ENCODE measurements at places on chromosomes 2 and 18.

DNA sequence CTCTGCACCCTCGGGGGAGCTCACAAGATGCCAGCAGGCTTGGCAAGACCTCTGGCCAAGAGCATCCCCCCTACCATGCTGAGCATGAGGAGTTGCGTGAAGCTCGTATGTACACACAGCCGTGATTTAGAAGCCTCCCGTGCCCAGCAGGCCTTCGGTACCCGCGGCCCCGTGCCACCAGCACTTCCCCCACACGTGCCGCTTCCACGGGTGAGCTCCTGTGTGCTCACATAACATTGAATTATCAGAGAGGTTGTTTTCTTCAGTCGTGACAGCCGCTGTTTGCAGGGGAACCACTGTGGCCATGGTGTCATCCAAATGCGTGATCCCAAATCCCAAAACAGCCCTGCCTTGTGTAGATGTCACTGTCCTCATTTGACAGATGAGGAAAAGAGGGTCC lies 53.2 kb downstream of the GBX2 start:
- DNase-seq, result no peak

- DNase-seq, result no peak
These were observed 1.1 kb upstream of the MFSD2B start for GRCh38 chr2:24008672-24009366.

DNA sequence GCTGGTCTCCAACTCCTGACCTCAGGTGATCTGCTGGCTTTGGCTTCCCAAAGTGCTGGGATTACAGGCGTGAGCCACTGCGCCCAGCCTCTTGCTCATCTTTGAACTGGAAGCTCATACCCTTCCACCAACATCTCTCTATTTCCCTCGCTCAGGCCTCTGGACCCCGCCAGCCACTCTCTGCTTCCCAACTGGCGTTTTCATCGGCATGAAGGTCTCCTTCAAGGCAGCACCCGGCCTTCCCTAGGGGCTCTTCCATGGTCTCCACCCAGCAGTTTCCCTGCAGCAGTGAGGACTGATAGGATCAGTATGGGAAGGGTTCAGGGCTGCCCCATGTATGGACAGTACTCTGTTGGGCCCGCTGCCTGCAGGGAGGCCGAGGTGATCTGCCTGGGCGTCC lies 65.8 kb upstream of the HS6ST1 start:
- DNase-seq, result no peak

DNA sequence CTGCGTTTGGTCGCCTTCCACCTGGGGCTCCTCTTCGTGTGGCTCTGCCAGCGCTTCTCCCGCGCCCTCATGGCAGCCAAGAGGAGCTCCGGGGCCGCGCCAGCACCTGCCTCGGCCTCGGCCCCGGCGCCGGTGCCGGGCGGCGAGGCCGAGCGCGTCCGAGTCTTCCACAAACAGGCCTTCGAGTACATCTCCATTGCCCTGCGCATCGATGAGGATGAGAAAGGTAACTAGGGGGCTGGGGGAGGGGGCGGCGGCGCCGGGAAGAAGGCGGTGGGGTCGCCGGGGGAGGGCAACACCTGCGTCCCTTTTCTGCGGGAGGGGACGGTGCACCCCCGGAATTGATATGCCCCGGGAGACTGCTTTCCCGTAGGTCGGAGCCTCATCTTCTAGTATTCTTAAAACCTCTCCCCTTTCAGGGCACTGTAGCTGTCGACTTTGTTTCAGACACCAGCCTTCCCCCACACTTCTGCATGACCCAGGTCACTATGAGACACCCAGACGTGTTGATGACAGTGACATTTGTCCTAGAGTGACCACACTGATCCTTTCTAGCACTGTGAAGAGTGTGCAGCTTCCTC lies 755 bp downstream of the SPAST start:
- DNase-seq, result no peak

DNA sequence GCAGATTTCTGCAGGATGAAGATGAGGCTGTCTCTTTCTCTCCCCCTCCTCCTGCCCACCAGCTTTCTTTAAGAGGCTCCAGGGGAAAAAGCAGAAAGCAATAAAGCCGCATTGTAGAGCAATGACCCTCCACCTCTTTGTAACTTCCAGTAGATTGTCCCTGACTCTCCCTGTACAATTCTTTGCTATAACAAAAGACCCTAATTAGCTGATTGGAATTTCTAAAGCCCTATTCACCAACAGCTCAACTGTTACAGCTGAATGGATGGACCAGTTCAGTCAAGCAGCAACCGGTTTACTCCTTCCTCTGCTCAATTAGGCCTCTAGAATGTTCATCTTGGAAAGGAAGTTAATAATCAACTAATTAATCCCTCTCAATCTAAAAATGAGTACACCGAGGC lies 301.0 kb downstream of the STK39 start:
- no peak for DNase-seq

DNA sequence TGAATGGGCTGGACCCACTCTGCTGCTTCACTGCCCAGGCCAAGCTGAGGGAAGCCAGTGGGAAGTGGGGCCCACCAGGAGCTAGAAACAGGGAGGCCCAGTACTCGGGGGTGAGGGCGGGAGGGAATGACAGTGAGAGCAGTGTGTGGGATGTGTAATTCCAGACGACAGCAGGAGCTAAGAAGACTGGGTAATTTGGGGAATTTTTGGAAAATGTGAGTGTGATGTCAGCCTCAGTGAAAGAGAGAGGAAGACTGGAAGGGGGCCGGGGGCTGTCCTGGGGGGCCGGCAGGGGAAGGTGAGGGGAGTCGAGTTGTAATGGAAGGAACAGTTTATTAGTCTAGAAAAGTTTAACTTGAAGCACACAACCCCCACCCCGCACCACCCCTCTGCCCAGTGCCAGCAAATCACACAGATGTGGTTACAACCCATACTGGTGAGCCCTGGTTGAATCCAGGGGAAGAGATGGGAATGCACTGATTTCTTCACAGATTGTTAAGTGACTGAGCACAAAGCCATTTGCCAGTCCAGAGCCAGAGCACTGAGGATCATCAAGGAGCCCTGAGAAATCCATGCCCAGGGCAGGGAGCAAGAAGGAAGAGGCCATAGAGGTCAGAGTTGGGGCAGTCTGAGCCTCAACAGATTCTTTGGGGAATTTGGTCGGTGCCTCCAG lies 76.7 kb upstream of the PKDCC start:
- no peak for DNase-seq

DNA sequence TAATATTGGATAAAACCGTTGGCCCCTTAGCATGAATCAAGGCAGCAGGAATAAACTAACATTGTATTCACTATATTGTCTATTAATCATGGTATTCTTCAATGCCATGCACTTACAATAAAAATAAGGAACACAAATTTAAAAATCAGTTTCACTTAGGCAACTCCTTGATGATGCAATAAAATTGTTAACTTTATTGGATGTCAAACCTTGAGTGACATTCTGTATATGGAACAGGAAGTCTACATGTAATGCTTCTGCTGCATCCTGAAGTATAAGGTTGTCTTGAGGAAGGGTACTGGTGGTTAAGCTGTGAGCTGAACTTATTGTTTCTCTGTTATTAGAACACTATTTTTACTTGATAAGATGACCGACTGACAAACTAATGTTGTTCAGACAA lies 605.5 kb downstream of the SATB2 start:
- no peak for DNase-seq

DNA sequence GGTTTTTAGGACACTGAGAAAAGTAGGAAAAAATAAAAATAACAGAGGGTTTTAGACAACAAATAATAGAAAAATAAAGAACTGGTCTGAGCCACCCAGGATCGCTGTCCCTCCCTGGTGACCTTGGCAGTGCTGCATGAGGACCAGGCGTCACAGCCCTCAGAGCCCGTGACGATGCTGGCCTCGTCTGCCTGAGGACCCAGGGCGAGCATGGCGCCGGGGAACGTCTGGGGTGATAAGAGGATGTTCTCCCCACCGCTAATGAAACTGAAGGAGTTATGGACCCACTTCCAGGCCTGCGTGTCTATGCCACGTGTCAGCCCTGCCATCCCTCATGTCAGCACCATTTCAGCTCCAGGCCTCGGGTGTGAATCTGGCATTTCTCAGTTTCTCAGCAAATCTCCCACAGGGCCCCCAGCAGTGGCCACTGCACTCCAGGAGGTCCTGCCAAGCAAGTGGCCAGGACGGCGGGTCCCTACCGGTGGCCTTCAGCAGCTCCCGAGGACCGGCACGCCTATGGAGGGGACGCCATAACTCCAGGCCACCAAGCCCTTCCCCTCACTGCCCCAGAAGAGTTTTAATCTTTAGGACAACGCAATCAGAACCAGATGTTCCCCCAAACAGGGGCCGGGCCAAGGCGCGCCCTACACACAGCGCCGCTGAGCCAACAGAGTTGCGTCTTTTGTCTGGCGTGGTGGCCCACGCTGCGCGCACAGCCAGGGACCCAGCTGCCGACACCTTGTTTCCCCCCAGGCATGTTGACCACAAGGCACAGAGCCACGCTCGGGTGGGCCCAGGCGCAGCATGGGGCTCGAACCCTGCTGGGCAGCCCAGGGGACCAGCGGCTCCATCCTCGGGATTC lies 179.7 kb downstream of the TWIST2 start:
- DNase-seq, result no peak
